ENCODE measurements at places on chromosomes 1 and 21. TPM values are rescaled to one million over a fixed set of nuclear protein-coding genes. Genes with fewer than 3 reads are reported as not detected.
A peak's percentile ranks its signal among the peaks of the same experiment; 100 is the strongest.

DNA sequence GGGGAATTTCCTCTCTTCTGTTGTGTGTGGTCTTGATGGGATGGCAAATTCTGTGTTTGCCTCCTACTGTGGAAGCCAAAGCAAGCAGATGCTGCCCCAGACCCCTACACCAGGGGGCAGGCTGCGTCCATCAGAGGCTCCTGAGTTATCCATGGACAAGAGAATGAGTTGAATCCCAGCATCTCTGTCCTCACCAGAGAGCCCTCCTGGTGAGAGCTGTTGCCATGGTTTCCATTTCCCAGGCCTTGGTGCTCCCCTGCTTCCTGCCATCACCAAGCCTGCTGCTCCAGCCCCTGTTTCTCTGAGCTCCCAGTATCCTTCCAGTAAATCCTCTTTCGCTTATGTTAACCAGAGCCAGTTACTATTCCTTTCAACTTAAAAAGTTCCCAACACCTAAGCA is 20.4 kb upstream of the GNG12 start:
- peak; percentile 85 for DNase-seq

DNA sequence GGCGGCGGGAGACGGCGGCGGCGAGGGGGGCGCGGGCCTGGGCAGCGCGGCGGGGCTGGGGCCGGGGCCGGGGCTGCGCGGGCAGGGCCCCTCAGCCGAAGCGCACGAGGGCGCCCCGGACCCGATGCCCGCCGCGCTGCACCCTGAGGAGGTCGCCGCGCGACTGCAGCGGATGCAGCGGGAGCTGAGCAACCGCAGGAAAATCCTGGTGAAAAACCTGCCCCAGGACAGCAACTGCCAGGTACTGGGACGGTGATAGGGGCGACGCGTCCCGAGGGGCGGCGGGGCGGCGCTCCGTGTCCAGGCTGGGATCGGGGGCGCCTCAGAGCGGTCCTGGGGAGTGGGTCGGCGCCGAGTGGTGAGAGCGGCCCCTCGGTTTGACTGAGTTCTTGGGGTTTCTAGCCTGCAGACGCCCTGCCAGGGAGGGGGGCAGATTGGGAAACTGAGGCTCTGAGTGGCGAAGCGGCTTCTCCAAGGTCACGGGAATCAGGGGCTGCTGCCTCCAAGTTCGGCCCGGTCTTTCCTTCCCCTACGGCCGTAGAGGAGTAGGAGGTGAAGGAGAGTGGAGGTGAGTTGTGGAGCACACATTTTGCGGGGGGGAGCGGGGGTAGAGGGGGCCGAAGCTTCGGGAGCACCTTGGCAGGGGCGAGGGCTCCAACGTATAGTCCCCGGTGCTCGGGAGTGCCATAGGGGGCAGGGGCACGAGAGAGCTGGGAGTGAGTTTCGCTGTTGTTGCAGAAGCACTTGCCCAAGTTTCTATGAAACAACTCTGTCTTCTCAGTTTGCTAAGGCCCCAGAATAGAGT is 508 bp downstream of the RAVER2 start:
- peak; percentile 71 for DNase-seq

- no peak for DNase-seq
These were observed 64.6 kb upstream of the GPR153 start for GRCh38 chr1:6325482-6325881.

GRCh38 chr1:62508187-62508758 is 71.4 kb downstream of the USP1 start:
- DNase-seq: no peak

CRP gene
- not detected for total RNA-seq

ITLN2 gene
- total RNA-seq: 4.7 TPM

LCE6A gene
- total RNA-seq: not detected

ATP6V1G3 gene
- total RNA-seq: not detected

MTF1 gene
- 15.5 TPM for total RNA-seq

- no peak for DNase-seq
These were observed 2.5 kb downstream of the FCRL4 start for GRCh38 chr1:157595356-157595755.

SPRR5 gene
- not detected for total RNA-seq

DNA sequence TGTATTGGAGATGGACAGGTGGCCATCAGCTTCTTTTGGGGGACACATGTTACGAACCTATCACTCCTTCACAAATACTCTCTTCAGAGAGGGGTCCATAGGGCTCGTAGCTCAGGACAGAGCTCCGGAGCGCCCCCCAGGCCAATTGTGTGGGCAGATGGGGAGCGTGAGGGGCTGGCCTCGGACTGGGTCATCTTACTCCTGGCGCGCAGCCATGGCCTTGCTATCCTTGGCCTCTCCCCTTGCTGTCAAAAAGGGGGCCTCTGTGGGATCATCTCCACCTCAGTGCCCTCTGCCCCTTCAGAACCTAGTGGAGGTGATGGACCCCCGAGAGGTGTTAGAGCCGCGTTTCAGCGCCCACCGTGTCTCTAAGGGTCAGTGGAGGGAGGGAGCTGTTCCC is 35.0 kb downstream of the ATP5PO start:
- DNase-seq: no peak

GRCh38 chr1:58618303-58618702 is 41.3 kb upstream of the TACSTD2 start:
- DNase-seq: no peak

- DNase-seq: peak; percentile 1
These were observed 121.7 kb upstream of the PRDX6 start for GRCh38 chr1:173355281-173356031.

GRCh38 chr1:188660572-188660971 is 1817.1 kb downstream of the BRINP3 start:
- no peak for DNase-seq

- DNase-seq: no peak
These were observed 498.3 kb downstream of the ADGRL2 start for GRCh38 chr1:82299056-82299455.

GRCh38 chr1:20729990-20730689 is 2.4 kb downstream of the SH2D5 start:
- DNase-seq: no peak

- DNase-seq: no peak
These were observed 94.2 kb downstream of the KCNK1 start for GRCh38 chr1:233707880-233708815.

GRCh38 chr1:27527890-27528817 is 38.2 kb upstream of the WASF2 start:
- no peak for DNase-seq

DNA sequence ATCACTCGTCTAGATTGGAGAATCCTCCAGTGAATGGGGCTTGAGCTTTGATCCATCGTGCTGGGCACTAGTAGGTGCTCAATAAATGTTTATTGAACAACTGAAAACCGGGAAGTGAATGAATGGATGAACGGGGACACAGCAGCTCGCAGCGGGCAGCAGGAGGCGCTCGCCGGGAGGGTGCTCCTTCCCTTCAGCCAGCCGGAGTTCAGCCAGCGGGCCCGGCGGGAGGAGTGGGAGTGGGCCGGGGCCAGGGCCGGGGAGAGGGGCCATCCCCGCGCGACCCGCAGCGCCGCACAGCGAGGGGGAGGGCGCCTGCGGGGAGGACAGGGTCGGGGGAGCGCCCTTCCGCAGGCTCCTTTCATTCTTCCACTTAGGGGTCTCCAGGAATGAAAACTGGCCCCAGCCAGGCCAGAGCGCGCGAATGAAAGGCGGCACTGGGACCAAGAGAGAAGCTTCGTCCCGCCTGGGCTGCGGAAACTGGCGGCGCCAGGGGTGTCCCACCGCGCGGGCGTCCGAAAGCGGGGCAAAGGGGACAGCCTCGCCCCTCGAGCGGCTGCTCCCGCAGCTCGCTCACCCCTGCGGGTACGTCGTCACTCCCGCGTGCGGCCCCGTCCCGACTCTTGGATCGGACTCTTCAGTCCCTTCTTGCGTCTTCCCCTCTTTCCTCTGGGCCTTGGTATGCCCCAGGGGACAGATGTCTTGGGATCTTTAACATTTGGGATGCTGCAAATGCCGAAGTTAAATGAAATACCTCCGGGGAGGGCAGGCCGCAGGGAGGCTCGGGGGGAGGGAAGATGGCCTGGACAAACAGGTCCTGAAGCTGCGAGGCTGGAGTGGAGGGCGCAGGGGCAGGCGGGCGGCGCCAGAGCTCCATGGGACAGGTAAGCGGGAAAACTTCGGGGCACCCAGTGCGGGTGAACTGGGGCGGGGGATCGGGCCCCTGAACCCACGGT is 3.6 kb upstream of the INAVA start:
- peak; percentile 86 for DNase-seq

DNA sequence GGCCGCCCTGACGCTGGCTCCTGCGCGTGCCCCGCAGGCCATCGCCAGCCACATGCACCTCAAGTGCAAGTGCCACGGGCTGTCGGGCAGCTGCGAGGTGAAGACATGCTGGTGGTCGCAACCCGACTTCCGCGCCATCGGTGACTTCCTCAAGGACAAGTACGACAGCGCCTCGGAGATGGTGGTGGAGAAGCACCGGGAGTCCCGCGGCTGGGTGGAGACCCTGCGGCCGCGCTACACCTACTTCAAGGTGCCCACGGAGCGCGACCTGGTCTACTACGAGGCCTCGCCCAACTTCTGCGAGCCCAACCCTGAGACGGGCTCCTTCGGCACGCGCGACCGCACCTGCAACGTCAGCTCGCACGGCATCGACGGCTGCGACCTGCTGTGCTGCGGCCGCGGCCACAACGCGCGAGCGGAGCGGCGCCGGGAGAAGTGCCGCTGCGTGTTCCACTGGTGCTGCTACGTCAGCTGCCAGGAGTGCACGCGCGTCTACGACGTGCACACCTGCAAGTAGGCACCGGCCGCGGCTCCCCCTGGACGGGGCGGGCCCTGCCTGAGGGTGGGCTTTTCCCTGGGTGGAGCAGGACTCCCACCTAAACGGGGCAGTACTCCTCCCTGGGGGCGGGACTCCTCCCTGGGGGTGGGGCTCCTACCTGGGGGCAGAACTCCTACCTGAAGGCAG is 23.4 kb upstream of the ARF1 start:
- no peak for DNase-seq

GRCh38 chr1:27136998-27137542 is 17.9 kb downstream of the SLC9A1 start:
- DNase-seq: no peak

- no peak for DNase-seq
These were observed 95.1 kb upstream of the TSPAN2 start for GRCh38 chr1:115184260-115184950.

All from H1 (cell line).